ENCODE measurements at places on chromosomes 3 and 15. TPM values are rescaled to one million over a fixed set of nuclear protein-coding genes. Genes with fewer than 3 reads are reported as not detected.

Gene C3orf22
- not detected for total RNA-seq

Gene TNNC1
- not detected for total RNA-seq

Gene MGLL
- 65.4 TPM for total RNA-seq

Gene TMEM158
- total RNA-seq: 83.0 TPM

Gene HRG
- total RNA-seq: not detected

Gene CDHR4
- not detected for total RNA-seq

Gene CISH
- 0.35 TPM for total RNA-seq

Gene TEX55
- total RNA-seq: not detected

Gene PAQR9
- total RNA-seq: not detected
